ENCODE measurements at places on chromosomes 6 and 20.

DNA sequence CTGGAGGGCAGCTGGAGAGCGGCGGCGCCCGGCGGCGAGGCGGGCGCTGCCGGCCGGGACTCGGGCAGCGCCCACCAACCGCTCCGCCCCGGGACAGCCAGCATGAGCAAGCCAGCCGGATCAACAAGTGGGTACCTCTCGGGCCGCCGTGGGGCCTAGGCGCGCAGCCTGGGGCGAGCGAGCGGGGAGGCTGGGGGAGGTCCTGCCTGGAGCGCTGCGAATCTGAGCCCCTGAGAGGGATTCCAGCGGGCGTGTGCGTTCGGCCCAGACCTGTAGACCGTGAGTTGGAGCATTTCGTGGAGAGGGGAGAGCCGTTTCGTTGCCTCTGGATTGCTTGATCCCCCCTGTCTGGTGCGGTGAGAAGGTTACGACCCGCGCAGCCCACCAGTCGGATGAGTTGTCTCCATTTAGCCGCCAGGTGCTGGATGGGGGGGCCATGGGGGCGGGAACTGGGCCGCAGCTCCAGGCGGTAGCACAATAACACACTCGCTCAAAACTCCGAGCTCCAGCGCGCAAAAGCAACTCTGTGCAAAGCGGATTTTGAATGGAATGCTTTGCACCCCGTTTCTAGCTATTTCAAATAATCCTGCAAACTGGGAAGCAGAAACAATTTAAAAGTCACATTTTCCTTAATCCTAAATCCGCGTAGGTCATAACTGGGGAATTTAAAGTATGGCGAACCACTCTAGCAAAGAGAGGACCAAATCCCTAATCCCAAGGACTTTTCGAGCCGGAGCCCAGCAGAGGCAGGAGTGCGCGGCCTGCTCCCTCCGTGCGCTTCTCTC, 1.0 kb downstream of the NR2E1 start:
- DNase-seq, result no peak

GRCh38 chr6:155706341-155706740, 250.7 kb upstream of the NOX3 start:
- no peak for DNase-seq

GRCh38 chr6:149384464-149384863, 15.6 kb upstream of the SUMO4 start:
- DNase-seq, result no peak

- peak; percentile 29 for DNase-seq
These were observed 13.6 kb downstream of the IL17F start for GRCh38 chr6:52230685-52231084.

DNA sequence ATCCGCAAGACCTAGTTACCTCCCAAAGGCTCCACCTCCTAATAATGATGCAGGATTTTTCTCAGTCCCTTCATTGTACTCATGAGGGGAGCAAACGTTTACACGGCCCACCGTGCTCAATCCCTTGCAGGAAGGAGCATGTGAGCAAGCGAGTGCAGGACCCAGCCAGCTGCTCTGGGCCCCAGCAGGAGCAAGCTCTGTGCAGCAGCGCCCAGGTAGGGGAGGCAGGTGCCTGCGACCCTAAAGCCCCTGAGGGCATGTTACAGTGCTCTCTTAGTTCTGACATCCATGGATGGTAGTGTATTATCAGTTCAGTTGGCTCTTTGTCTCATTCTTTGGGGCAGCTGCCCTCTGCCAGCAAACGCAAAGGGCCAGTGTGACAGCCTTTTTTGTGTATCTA, 143.4 kb downstream of the TBXT start:
- no peak for DNase-seq

GRCh38 chr6:1387876-1388629, 1.3 kb upstream of the FOXF2 start:
- DNase-seq, result no peak

DNA sequence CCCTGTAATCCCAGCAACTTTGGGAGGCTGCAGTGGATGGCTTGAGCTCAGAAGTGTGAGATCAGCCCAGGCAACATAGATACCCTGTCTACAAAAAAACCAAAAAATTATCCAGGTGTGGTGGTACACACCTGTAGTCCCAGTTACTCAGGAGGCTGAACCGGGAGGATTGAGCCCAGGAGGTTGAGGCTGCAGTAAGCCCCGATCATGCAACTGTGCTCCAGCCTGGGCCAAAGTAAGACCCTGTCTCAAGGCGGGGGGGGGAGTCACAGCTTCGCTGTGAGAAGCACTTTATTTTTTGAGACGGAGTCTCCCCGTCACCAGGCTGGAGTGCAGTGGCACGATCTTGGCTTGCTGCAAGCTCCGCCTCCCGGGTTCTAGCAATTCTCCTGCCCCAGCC, 54.2 kb downstream of the EZR start:
- no peak for DNase-seq

- no peak for DNase-seq
These were observed 48.8 kb downstream of the PRR18 start for GRCh38 chr6:166259296-166259977.

DNA sequence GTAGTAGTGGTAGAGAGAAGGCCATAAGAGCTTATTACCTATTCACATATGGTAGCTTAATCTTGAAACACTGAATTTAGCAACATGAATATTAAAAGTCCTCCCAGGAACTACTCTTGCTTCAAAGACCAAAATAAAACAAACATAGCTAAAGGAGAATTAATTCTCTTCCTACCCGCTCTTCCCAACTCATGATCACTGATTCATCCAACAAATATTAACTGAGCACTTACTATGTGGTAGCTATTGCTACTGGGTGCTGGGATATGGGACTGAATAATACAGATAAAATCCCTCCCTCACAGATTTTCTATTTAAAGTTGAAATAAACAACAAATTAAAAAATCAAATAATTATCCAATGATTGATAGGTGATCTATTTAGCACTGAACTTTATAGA, 287.1 kb downstream of the BTBD9 start:
- DNase-seq, result no peak

GRCh38 chr6:13112921-13113320, 215.4 kb downstream of the TBC1D7 start:
- DNase-seq, result no peak

All from fibroblast of mammary gland (primary cell).